Activated CD8-positive, alpha-beta memory T cell treated with anti-CD3 and anti-CD28 coated beads for 1 hour (primary cell): ENCODE measurements at places on chromosomes 5 and 9.

DNA sequence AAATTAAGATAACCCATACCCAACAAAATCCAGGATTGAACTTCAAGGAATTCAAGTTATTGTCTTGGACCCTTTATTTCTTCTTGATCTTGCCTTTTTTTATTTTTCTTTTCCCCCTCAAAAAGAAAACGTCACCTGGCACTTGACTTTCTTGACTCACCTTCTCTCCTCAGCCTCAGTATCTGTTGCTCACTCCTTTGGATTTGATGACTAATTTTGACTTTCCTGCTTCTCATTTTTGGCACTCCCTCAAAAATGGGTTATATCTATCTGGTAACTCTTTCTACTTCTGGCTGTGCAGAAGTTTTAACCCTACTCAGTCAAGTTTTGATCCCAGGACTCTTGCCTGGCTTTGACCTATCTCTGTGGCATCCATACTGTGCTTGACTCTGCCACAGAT is 66.6 kb upstream of the SPATA31D4 start:
- DNase-seq = no peak

DNA sequence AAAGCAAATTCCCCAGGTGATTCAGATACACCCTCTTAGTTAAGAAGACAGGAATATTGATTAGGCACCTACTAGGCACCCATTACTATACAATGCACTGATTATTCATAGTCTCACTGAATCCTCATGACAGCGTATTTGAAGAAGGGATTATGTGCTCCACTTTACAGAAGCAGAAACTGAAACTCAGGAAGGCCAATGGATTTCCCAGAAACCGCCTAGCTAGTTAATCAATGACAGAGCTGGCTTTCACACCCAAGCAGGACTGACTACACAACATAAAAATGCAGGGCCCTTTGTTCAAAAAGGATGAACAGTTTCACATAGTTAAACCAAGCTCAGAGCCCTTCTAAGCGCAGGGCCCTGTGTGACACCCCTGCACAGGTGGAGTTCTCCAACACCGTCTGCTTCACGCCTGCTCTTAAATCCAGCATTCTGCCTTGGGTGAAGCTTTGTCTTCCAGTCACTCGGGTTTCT is 117.3 kb downstream of the TTLL11 start:
- no peak for DNase-seq

- no peak for DNase-seq
Observed at GRCh38 chr9:38066914-38067858, 1.8 kb downstream of the SHB start.

GRCh38 chr5:53782620-53783019 is 222.2 kb downstream of the NDUFS4 start:
- DNase-seq = no peak

DNA sequence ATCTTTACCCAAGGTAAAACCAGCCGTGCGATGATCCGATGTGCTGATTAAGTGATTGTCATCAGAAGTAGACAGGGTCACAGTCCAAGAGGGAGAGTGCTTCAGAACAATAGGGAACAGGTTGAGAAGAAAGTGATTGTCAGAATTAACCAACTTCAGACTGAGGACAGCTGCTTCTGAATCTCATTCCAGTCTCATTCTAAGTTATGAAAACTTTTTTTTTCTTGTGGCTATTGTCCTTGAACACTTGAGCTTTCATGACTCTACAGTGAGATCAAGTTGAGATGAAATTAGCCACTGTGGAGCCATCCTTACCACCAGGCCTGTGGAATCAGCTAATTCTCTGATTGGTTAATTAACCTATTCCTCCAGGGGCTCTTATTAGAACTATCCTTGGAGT is 159.9 kb upstream of the WWC1 start:
- no peak for DNase-seq

- no peak for DNase-seq
Observed at GRCh38 chr5:102341681-102342288, 45.7 kb upstream of the SLCO4C1 start.

DNA sequence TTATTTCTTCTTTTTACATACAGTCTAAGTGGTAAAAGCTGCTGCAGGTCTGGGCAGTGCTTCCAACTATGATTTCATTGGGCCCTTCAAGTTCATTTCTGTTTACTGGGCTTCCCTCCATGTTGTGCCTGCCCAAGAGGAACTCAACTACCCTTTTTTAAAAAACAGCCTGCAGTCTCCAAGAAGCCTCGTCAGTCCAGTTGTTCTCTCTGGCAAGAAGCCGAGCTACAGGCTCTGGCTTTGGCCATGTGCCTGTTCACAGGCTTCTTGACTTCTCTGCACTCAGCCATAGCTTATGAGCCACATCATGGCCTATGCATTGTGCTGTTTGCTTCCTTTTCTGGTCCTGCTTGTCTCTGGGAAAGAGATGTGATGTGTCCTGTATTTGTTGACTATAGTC is 119.7 kb upstream of the PJA2 start:
- DNase-seq = no peak
